ENCODE measurements at places on chromosomes 13 and 19.

- peak; percentile 85 for DNase-seq
These were observed 23.2 kb upstream of the GPC5 start for GRCh38 chr13:91375116-91375729.

GRCh38 chr13:99307648-99308339 lies 595 bp upstream of the GPR183 start:
- no peak for DNase-seq

DNA sequence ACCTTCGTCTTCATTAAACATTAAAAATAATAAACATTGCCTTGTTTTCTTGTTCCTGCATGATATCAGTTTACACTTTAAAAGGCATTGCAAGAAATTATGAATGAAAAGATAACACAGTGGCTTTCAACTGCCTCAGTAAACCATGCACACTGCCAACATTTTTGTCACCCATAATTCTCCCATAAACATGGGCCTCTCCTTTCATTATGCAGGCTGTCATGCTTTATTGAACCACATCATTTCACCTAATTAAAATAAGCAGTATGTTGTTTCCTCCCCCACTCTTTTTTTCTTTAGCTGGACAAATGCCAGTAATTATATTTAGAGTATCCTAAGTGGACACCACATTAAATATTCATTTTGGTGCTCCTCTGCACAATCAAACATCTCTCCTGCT lies 1566.5 kb upstream of the SLC10A2 start:
- no peak for DNase-seq

- DNase-seq, result no peak
These were observed 47.7 kb downstream of the KLF2 start for GRCh38 chr19:16372065-16372915.

DNA sequence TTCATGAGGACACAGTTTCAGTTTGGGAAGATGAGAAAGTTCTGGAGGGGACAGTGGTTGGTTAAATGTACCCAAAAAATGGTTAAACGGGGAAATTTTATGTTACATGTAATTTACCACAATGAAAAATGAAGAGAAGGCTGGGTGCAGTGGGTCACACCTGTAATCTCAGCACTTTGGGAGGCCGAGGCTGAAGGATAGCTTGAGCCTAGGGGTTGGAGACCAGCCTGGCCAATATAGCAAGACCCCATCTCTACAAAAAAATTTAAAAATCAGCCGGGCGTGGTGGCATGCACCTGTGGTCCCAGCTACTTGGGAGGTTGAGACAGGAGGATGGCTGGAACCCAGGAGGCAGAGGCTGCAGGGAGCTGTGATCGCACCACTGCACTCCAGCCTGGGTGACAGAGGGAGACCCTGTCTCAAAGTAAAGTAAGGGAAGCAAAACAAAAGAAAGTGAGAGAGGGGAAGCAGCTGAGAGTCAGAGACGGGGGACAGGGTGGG lies 17.2 kb downstream of the GNG7 start:
- DNase-seq, result no peak

DNA sequence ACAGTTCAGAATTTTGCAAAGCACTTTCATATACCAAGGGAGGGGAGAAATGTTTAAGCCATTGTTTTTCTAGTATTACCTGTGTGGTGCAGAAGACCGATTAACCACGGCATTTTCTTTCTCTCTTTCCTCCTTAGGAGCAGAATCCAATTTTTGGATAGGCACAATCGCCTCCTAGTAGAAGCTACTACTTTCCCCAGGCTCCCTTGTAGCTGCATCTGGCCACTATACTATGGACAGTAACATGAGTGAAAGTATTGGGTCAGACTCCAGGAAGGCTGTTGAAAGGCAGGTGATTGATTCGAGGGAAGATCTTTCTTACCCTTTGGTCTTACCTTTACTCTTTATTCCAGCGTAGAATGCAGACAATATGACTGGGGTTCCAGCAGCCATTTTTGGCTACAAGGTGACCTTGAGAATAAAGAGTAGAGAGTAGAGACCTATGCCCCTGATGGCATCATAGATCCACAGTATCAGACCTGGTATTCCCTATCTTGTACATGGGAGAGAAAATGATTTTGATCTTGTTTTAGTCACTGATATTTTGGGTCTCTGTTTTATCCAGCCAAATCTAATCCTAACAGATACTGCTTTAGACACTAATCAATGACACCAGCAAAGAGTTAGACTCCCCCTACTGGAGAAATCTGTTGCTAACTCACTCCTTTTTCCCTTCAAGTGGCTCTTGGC lies 77.0 kb downstream of the LRRC63 start:
- DNase-seq, result peak; percentile 83

DNA sequence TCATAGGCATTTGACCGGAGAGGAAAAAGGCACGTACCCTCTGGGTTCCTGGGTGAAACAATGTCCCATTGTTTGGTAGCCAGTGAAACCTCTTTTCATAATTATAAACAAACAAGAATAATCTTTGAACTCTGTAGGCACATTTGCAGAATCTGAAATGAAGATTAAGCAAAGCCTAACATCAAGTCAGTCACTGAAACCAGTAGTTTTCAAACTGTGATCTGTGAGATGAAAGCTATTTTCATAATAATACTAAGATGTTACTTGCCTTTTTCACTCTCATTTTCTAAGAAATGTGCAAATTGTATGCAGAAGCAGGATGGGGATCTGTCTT lies 105.4 kb downstream of the WDFY2 start:
- DNase-seq, result no peak

DNA sequence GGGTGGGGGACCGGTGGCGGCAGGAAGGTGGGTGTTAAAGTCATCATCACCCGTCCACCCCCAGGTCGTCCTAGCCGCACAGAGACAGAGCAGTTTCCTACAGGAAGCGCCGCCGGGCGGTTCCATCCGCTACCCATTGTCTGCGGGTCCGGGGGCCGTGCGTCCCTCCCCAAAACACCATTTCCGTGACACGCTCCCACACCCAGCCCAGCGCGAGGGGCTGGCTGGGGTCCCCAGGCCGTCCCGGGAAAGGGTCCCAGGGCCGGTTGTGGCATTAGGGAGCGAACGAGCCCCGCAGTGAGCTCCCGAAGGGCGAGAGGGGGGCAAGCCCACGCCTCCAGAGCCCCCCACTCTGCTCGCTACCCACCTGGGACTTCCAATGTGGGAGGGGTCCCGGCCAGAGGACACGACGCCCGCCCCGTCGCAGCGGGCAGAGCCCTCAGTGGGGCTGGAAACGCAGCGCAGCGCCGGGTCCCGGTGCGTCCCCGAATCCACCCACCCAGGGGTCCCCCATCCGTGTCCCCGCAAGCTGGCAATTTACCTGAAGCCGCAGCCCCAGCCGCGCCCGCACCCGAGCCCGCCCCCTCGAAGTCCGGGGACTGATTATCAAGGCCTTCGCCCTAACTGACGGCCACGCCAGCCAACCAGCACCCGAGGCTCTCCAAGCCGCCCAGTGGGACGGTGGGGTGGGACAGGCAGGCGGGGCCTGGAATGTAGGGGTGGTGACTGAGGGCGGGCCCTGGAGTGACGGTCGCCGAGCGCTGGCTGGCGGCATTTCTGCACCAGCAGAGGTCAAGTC lies at the start of gene KANK3:
KANK3 (minus strand) TSS at position 579 of the 799 bp plus-strand sequence. CDS start 5,434 bp downstream, outside the sequence.
- DNase-seq, result peak; percentile 91

Data from Kasumi-1 (cell line).